Putamen (tissue), 1 donor: ENCODE measurements at places on chromosomes 5 and 9.
A peak's percentile ranks its signal among the peaks of the same experiment; 100 is the strongest.

DNA sequence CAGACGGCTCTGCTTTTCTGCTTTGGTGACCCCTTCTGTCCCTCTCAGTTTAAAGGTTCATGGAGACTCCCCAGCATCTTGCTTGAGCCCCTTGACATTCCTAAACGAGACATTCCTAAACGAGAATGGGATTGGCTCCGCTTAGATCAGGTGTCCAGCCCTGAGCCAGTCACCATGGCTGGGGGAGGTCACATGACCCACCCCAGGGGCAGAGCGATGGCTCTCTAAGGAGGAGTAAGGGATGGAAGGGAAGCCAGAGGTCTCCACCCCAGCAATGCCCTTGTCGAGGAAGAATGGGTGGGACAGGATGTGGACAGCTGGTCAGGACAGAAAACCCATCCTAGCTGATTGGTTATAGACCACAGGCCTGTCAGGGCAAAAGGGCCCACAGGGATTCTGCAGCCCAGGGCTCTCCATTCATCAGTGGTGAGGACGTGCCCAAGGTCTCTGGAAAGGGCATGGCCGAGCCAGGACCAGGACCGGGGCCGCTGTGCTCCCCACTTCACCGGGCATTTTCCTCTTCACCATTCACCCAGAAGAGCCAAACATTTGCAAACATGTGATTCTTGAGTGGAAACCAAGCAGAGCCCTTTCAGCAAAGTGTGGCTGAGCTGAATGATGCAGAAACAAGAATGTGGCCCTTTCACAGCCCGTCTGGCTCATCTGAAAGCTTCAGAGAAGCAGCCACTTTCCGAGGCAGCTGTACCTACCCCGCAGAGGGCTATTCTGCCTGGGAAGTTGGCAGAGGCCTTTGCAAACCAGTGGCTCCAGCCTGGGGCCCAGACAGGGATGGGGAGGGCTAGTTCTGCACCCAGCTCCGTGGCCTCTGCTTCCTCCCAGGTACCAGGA lies 19.8 kb upstream of the AIF1L start:
- DNase-seq: no peak

DNA sequence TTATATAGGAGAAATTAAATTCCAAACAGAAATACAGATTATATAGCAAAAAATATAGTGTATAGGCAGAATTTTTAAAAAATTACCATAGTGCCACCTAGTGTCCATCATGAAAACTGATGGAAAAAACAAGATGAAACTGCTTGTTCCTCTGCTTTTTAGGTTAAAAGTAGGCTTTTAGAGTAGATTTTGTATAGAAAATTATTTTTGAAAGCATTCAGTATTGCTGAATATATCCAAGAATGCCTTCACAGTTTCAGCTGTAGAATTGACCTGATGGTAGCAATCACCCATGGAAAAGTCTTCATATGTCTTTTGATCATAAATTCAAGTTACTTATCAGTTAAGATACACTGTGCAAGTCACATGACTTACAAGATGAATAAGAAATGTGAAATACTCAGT lies 19.7 kb downstream of the RIOK2 start:
- DNase-seq: no peak

DNA sequence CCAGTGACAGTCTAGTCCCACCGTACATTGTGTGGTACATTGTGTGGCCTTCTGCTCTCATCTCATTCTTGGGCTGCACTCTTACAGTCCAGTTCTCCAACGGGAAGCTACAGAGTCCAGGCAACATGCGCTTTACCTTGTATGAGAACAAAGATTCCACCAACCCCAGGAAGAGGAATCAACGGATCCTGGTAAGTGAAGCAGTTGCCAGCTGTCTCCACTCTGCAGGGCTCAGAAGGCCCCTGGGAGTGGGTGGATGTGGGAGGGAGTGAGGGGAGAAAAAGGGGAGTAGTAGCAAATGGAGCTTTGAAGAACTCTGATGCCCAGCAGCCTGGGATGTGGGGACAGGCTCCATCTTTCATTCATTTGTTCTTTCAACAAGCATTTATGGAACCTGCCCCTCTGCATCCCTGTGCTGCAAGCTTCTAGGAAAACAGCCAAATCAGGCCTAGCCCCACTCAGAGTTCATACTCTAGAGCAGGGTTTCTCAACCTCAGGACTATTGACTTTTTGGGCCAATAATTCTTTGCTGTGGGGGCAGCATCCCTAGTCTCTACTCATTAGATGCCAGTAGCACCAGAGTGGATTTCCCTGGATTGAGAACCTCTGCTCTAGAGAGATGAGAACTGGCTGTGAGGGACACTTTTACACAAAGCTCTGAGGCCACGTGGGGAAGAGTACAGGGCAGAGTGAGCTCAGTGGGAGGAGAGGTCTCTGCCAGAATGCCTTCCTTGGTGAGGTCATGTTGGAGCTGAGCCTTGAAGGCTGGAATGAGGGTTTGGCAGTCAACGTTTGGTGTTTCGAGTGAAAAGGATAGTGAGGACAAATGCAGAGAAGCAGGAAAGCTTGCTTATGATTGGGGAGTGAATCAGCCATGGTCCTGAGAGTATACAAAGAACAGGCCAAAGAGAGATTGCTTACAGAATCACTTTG lies 1.1 kb downstream of the POLR1E start:
- DNase-seq: no peak

DNA sequence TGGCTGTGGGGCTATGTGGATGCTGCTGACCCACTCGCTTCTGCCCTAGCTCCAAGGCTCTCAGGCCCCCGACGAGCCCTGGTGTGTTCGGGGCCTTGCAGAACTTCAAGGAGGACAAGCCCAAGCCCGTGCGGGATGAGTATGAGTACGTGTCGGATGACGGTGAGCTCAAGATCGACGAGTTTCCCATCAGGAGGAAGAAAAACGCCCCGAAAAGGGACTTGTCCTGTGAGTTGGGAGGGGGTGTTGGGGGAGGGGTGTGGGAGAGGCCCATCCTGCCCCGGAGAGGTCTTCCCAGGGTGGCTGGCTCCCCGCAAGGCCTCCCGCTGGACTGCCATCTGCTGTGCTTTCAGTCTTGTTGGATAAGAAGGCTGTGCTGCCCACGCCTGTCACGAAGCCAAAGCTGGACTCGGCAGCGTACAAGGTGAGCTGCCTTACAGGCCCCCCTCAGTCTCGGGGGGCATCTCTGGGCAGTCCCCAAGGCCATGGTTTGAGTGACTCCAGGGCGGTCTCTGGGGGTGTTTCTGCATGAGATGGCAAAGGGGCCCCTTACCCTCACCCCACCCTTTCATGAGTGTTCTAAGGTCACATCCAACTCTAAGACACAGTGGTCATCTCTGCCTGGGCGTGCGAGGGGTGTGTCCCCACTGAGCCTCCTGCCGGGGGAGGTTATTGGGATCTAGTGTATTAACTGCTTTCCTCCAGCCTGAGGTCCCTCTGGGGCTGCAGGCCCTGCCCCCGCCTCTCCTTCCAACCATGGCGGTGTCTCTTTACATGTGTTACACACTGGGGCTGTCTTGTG lies 89.5 kb downstream of the PHF2 start:
- DNase-seq: no peak

DNA sequence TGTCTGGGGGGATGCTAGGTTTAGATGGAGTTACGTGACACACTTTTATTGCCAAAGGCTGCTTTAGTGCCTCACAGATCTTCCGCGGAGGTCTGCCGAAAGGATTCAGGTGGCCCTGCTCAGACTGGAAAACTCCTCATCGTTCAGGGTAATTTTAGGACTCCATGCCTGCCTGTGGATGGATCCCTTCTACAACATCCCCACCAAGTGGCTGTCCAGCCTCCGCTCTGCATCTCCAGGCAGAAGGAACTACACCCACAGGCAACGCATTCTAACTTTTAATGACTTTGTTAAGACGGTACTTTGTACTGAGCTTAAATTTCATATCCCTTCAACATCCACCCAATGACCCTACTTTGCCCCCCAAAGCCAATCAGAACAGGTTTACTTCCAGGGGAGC lies 29.4 kb downstream of the ATPSCKMT start:
- no peak for DNase-seq

DNA sequence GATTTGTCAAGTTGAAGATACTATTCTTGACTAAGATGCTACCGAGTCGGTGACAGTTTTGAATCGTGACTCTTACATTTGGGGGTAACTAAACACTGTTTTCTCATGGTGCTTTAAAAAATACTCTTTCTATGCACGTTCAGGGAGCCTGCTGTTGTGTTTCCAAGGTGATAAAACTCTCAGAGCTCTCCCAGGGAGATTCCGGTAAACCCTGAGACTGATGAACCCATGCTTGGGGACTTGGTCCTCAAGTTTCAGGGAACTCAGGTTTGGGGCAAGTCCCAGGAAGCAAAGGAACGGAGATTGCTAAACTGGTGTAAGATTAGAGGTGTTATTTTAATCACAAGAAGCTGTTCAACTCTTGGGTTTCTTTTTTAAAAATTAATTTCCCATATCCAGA lies 1.4 kb downstream of the GDA start:
- no peak for DNase-seq

DNA sequence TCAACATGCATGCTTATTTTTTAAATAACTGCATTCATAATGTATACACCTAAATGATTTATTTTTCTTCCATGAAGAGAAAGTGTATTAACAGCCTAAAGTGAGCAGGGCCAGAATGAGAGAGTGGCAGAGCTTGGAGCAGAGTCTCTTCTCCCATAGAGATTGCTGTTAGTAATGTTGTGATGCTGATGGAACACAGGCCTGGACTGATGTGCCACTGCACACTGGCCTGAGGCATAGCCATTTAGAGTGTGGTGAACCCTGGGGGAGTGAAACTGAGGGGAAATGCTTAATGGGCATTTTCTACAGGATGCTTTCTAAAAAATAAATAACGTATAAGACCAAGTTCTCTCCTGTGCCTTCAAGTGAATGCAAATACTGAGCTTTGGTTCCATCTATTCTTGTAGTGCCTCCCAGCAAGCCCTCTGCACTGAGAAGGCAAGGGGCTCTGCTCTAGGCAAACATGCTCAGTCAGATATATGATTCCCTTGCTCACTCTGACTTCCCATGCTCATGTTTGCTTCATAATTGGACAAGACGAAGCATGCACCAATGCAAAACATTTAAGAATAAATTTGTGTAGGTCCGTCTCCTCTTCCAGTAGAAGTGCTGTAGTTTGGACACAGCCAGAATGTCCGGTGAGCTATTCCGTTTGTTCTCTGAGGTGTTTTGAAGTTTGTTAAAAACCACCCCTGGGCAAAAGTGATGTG lies 185.7 kb downstream of the PBX3 start:
- no peak for DNase-seq

DNA sequence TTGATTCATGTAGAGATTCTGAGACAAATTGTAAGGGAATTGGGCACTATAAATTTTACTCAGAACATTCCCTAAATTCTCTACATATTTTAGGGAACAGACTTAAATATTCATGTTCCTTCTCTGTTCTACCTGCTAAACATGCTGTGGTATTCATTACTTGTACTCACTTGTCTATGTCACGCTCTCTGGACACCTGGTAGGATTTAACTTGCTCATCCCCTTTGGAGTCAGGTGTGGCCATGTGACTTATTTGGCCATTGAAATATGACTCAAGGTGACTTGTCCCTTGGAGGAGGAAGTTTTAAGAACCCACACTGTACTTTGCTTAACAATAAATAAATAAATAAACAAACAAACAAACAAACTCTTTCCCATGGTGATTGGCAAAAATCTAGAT lies 2258.8 kb upstream of the WWC1 start:
- no peak for DNase-seq

GRCh38 chr9:96418920-96419690 lies 935 bp upstream of the ZNF367 start:
- DNase-seq: peak; percentile 68

DNA sequence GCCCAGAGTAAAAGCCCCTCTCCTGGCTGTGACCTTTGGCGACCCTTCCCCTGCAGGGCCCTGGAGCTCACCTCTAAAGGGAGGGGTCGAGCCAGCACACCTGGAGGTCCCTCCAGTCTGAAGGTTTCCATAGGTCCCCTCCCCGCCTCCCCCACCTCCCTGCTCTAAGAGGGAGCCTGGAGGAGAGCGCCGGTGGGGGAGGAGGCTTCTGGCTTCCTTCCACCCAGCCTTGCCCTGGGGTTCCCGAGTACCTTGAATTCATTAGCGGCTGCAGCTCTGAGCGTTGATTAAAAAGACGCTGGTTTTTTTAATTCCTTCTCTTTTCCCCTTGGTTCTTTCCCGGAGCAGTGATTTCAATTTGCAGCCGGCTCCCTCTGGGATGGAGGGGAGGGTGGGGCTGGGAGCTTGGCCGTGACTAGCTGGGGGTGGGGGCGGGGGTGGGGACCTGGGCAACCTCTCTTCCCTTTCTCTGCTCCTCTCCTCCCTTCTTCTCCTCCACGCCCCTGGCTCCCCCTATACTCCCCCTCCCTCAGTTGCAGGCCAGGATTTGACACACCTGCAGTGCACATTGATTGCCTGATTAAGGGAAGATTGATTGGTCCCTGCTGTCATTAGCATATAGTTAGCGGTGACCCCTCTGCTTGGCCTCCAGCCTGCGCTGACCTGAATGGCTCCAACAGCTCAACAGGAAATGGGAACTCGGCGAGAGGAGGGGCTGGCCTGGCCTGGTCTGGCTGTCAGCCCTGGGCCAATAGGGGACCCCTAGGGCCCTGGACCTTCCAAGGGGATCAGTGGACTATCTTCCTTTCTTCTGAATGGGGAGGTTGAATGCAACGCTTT lies 67.5 kb upstream of the RAPGEF1 start:
- no peak for DNase-seq

DNA sequence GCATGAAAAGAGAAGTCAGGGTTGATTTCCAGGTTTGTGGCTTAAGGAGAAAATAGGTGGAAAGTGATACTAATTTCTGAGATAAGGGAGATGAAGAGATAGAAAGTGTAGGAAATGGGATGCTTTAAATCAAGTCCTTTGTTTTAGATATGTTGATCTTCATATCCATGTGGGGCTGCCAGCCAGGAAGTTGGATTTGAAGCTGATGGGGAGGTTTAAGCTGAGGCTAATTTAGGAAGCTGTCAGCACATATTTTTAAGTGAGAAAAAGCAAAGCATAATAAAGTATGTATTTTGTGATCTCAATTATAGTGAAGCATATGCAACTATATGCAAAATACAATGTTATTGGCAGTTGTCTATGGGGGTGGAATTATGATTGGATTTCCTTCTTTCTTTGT lies 428.4 kb downstream of the CSNK1G3 start:
- no peak for DNase-seq

DNA sequence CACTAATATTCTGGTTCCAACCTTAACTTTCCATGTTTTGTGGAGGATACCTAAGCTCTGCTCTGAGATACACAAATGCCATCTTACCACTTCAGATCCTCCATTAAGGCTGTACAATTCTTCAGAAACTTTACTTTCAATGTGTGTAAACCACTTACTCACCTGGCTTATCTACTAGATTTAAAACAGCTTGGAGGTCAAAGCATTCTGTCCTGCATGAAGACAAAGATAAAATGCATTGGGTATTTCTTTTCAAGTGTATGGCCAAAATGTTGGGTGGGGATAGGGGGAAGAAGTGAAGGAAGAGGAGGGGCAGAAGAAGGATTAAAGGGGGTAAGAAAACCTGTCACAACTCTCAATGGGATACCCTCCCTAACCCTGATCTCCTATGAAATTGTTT lies 939 bp downstream of the GOLGA1 start:
- no peak for DNase-seq

DNA sequence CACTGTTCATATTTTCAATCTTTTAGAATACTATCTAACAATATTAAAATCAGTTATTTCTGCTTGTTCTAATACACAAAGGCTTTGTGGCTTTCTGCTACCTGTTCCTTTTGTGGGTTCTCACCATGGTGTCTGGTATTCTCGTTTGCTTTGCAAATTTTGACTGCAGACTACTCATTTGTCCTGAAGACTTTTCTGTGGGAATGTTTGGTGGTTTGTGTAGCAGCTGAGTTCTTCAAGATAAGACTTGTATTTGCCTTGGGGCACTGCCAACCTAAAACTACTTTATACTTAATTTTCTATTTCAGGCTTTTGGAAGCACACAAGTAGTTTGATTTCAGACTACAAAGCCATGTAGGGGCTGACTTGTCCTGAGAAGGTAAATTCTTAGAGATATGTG lies 11.1 kb downstream of the IL33 start:
- no peak for DNase-seq
